Smooth muscle cell of the coronary artery (primary cell): ENCODE measurements at places on chromosomes 6 and 20. TPM values are rescaled to one million over a fixed set of nuclear protein-coding genes. Genes with fewer than 3 reads are reported as not detected.

Gene PPT2
- 16.5 and 38.4 TPM in 2 replicates for total RNA-seq

Gene SNX9
- total RNA-seq = 41.1 and 103 TPM in 2 replicates

Gene FAM83B
- not detected in 2 replicates for total RNA-seq

Gene KIFC1
- total RNA-seq = 0.35 and 6.0 TPM in 2 replicates

Gene BEND3
- total RNA-seq = 0.70 and 1.4 TPM in 2 replicates

Gene RAET1L
- not detected in 2 replicates for total RNA-seq

Gene DBNDD2
- 0.83 and 1.1 TPM in 2 replicates for total RNA-seq

Gene MOCS1
- total RNA-seq = 11.3 and 17.4 TPM in 2 replicates

Gene CCN5
- total RNA-seq = 1.5 and 533 TPM in 2 replicates

Gene SIRT5
- 3.7 and 5.8 TPM in 2 replicates for total RNA-seq

Gene HRH3
- total RNA-seq = not detected in 2 replicates

Gene NKAPL
- 0.75 and 1.4 TPM in 2 replicates for total RNA-seq

Gene JPH2
- total RNA-seq = 0.23 and 1.1 TPM in 2 replicates

Gene NKAIN4
- 0.15 TPM in 1 of 2 replicates, not detected in the other for total RNA-seq

Gene BPIFB2
- total RNA-seq = not detected in 2 replicates

Gene FLRT3
- 1.1 and 2.6 TPM in 2 replicates for total RNA-seq

Gene COL19A1
- total RNA-seq = 1.2 TPM in 1 of 2 replicates, not detected in the other

Gene SLC13A3
- 0.83 and 1.3 TPM in 2 replicates for total RNA-seq

Gene TMEM14C
- 81.3 and 114 TPM in 2 replicates for total RNA-seq

Gene NEDD9
- total RNA-seq = 2.6 and 17.1 TPM in 2 replicates

Gene WFDC13
- not detected in 2 replicates for total RNA-seq

Gene CLVS2
- not detected in 2 replicates for total RNA-seq

Gene CGA
- total RNA-seq = not detected in 2 replicates

Gene SLC22A2
- 0.15 TPM in 1 of 2 replicates, not detected in the other for total RNA-seq

Gene TFAP2A
- total RNA-seq = 0.23 and 1.1 TPM in 2 replicates

Gene B4GALT5
- 12.3 and 20.4 TPM in 2 replicates for total RNA-seq
